ENCODE measurements at places on chromosomes 13 and 19. TPM values are rescaled to one million over a fixed set of nuclear protein-coding genes. Genes with fewer than 3 reads are reported as not detected.

The SPACA6 gene
- polyA plus RNA-seq, result 18.0 TPM

The ZNF45 gene
- 26.9 TPM for polyA plus RNA-seq

The ATCAY gene
- polyA plus RNA-seq, result 0.51 TPM

The MISP gene
- polyA plus RNA-seq, result 4.4 TPM

The TNFRSF19 gene
- polyA plus RNA-seq, result 50.6 TPM

The ZNF667 gene
- polyA plus RNA-seq, result 23.4 TPM

The FBXO17 gene
- 69.5 TPM for polyA plus RNA-seq

The ZNF880 gene
- 22.7 TPM for polyA plus RNA-seq

The RXFP2 gene
- 2.0 TPM for polyA plus RNA-seq

The CGB3 gene
- polyA plus RNA-seq, result not detected

The TGFBR3L gene
- 1.1 TPM for polyA plus RNA-seq

The WASF3 gene
- polyA plus RNA-seq, result 54.9 TPM

The SUGP1 gene
- polyA plus RNA-seq, result 50.4 TPM

The CERS1 gene
- 4.5 TPM for polyA plus RNA-seq

The GRIK5 gene
- polyA plus RNA-seq, result 23.2 TPM

The ZNF534 gene
- polyA plus RNA-seq, result 1.2 TPM

The VAV1 gene
- polyA plus RNA-seq, result 1.2 TPM

All from renal cortex interstitium (tissue), 15 donors.